Pons (tissue), 1 donor: ENCODE measurements at places on chromosomes 7 and 10.

- DNase-seq, result no peak
Measured at GRCh38 chr10:125871338-125871737, 9.8 kb downstream of the DHX32 start.

DNA sequence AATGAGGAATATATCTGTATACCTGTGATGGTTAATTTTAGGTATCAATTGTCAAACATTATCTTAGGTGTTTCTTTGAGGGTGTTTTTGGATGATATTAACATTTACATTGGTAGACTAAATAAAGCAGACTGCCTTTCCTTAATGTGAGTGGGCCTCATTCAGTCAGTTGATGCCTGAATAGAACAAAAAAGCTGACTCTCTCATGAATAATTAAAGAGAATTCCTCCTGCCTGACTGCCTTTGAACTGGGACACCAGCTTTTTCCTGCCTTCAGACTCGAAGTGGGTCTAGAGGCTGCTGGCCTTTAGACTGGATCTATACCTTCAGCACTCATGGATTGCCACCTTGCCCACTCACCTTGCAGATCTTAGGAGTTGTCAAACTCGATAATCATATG lies 117.9 kb upstream of the TMEM168 start:
- no peak for DNase-seq

GRCh38 chr10:71087622-71088021 lies 124.7 kb upstream of the UNC5B start:
- DNase-seq, result no peak

GRCh38 chr10:103660364-103661197 lies 167.1 kb downstream of the NEURL1 start:
- DNase-seq, result no peak
